Forelimb muscle (tissue), 1 donor: ENCODE measurements at places on chromosomes 13 and 19.

DNA sequence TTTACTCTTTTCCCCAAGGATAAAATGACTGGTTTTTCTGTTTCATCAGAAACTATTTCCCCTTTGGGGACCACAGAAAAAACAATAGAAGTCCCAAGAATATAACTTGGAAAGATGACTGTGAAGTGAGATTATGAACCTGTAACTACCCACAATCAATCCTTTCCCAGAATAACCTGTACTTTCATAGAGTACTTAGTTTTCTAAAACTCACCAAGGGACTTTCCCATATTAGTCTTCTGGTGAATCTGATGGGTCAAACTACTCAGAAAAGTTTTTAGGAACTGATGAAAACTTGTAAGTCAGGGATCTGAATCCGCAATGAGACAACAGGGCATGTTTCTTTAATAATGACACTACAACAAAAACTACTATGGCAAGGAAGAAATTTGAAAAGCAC is 62.6 kb downstream of the STK24 start:
- no peak for DNase-seq

DNA sequence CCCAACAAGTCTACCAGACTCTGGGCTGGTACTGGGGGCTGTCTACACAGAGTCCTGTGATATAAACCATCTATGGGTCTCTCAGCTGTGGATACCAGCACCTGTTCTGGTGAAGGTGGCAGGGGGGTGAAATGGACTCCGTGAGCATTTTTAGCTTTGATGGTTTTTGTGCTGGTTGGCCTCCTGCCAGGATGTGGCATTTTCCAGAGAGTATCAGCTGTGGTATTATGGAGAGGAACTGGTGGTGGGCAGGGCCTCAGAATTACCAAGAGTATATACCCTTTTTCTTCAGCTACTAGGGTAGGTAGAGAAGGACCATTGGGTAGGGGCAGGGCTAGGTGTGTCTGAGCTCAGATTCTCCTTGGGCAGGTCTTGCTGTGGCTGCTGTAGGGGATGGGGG is 1920.9 kb upstream of the PCDH20 start:
- DNase-seq = no peak

GRCh38 chr13:25085125-25085742 is 10.7 kb upstream of the PABPC3 start:
- no peak for DNase-seq

GRCh38 chr13:41463838-41464602 is 6.7 kb downstream of the RGCC start:
- no peak for DNase-seq

DNA sequence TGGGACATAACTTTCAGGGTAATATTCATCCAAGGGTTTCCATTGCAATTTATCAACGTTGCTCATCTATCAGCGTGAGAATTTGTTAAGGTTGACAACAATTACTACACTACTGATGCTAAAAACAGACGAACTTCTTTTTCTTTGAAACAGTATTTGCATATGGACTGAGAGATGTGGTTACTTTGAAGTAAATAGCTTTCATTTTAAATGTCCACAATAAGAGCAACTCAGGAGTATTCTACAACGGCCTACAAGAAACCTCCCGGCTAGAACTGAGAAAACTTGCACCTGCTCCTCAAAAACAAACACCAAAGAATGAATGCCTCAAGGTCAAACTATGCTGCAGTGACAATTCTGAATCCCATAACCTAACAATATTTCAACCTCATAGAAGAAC is 238.4 kb downstream of the IRS2 start:
- DNase-seq = no peak

GRCh38 chr19:18438331-18439024 is 545 bp upstream of the ISYNA1 start:
- DNase-seq = no peak
